CD4-positive, alpha-beta T cell treated with Interleukin-17A for 4 hours (primary cell): ENCODE measurements at places on chromosomes 11 and 22.
A peak's percentile ranks its signal among the peaks of the same experiment; 100 is the strongest.

GRCh38 chr22:49403102-49403501 lies 424.6 kb downstream of the BRD1 start:
- DNase-seq: no peak

DNA sequence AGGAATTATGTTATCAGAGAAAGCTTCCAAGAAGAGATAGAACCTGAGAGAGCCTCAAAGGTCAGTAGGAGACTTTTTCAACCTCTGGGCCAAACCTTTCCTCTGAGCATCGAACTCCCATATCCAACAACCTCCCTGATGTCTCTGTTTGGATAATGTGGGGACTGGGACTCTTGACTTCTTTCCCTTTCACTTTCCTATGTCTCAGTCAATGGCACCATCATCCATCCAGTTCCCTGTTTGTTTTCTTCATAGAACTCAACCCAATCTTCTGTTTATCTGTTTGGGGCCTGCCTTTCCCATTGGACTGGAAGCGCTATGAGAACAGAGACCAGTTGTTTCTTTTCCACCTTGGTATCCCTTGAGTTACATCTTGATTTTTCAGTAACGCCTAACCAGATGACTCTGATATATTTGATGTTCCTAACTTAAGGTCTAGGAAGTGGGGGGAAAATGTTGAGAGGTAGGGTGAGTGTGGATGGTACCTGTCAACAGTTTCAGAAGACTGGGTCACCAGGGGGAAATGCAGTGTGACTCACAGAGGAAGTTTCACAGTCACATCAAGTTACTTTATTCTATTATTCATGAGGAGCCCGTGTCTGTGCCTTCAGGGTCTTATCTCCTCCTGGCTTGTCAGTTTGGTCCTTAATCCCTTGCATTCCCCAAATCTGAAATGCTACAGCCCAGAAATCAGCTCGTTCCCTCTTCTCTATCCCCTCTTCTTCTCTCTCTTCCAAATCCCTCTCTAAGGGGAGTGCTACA lies 4.5 kb upstream of the KCNE3 start:
- no peak for DNase-seq

- DNase-seq: no peak
Measured at GRCh38 chr22:17607891-17608521, 20.5 kb downstream of the ATP6V1E1 start.

DNA sequence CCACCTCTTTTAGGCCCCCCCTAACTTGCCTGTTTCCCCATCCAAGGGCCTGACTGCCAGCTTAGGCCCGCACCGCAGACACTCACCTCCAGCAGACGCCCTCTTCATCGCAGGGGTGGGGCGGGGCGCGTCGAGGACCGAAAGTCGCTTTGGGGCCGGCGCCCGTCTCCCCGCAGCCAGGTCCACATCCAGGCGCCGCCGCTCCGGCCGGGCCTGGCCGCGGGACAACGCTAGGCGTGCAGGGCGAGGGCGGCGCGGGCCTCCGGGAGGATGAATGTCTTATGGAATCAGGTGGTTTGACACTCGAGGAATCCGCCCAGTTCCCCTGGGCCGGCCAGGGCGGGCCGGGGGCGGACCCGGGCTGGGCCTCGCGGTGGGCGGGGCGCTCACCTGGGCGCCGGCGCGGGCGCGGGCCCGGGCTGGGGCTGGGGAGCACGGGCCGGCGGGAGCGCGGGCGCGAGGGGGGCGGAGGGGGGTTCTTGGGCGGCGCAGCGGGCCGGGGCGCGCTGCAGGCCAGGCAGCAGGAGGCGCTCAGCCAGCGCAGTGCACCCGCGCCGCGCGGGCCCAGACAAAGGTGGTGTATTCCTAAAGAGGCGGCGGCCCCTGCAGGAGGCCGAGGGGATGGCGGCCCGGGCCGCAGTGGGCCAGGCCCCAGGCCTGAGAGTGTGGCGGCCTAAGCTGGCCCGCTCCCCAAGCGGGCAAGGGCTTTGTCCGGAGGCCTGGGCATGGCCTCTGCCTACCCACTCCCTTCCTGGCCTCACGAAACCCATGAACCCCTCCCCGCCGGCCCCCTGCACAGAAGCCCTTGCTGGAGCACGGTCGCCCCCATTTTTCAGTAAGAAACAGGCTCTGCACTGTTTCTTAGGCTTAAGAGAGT lies 177.6 kb downstream of the IGLL1 start:
- DNase-seq: peak; percentile 62

GRCh38 chr11:74739546-74740270 lies 8.5 kb upstream of the CHRDL2 start:
- DNase-seq: peak; percentile 62

DNA sequence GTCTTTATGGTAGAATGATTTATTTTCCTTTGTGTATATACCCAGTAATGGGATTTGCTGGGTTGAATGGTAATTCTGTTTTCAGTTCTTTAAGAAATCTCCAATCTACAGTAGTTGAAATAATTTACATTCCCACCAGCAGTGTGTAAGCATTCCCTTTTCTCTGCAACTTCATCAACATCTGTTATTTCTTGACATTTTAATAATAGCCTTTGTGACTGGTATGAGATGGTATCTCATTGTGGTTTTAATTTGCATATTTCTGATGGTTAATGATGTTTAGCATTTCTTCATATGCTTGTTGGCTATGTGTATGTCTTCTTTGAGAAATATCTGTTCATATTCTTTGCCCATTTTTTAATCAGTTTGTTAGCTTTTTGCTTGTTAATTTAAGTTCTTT lies 901.2 kb downstream of the METTL15 start:
- DNase-seq: no peak

DNA sequence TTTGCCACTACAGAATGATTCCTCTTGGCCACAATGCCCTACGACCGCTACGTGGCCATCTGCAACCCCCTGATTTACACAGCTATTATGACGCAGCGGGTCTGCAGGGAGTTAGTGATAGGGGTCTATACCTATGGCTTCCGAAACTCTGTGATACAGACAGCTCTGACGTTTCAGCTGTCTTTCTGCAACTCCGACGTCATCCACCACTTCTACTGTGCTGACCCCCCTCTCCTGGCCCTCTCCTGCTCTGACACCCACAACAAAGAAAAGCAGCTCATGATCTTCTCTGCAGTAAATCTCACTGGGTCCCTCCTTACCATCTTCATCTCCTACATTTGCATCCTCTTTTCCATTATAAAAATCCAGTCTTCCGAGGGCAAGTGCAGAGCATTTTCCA lies 52.3 kb upstream of the OR5P2 start:
- no peak for DNase-seq

DNA sequence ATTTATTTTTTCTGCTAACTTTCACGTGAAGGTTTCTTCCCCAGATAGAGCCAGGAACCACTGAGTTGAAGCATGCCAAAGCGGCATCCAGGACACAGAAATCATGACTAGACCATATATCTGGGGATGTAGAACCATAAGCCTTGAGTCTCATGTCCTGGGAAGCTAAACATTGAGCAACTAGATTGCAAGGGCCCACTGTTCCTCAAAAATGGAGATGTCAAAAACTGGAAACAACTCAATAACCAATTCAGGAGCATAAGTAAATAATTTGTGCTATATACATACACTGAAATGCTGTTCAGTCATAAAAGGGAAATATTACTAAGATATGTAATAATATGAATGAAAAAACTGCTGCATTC lies 29.0 kb upstream of the CARD16 start:
- DNase-seq: no peak

DNA sequence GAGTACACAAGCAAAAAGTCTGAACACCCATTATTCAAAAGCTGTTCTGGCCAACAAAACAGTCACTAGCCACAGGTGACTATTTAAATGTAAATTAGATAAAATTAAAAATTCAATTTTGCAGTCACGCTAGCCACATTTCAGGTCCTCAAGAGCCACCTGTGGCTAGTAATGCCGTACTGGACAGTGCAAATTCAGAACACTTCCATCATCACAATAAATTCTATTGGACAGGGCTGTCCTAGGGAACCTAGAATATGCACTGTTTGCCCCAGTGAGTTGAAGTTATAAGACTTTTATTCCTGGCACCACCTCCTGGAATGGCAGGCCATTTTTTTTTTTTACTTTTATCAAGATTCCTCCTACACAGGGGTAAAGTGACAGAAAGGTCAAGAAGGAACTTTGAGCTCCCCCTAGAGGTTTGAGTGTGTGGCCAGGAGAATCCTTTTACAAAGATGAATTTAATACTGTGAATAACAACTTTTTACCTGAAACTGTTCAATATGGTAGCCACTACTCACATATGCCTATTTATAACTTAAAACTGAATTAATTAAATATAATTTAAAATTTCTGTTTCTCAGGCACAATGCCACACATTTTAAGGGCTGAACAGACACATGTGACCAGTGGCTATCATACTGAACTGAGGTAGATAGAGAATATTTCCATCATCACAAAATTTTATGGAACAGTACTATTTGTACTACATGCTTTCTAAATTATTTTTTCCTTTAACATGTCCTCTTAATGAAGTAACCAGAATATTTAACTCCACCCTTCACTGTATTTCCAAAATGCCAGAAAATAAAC lies 6.5 kb downstream of the MSANTD2 start:
- DNase-seq: peak; percentile 44

- no peak for DNase-seq
Measured at GRCh38 chr22:39383841-39384625, 15.5 kb upstream of the TAB1 start.

DNA sequence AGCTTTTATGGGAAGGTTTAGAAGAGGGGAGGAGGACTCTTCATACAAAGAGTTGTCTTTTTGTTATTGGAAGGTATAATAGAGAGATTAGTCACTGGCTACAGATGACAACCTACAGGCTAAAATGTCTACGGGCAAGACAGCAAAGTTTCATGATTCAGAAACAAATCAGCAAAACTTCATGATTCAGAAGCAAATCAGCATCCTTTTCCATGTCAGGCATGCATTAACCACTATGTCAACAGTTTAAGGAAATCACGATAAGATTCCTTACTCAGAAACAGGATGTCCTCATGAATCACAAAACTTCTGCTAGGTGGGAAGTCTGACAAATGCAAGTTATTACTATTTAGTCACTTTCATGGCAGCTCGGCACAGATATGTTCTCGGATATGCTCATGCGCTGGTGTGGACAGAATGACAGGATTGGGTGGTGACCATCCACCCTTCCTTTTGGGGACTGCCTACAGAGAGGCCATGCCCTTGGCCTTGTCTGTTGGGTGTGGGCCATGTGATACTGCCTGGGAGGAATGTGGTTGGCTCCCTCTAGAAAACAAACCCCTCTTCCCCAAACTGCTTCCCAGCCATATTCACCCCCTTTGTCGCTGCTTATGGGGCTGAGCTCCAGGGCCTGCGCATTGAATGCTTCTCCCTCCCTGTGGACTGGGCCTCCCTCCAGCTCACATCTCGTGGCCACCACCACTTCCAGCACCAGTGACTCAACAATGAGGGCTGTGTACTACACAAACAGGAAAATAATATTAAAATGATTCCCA lies 10.1 kb downstream of the C11orf91 start:
- no peak for DNase-seq

DNA sequence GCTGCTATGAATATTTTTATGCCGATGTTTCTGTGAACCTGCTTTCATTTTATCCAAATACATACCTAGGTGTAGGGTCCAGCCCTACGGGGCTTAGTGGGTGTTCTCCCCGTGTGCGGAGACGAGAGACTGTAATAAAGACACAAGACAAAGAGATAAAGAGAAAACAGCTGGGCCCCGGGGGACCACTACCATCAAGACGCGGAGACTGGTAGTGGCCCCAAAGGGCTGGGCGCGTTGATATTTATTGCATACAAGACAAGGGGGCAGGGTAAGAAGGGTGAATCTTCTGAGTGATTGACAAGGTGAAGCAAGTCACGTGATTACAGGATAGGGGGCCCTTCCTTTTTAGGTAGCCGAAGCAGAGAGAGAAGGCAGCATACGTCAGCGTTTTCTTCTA lies 920.1 kb downstream of the BRD1 start:
- DNase-seq: no peak

GRCh38 chr11:62025487-62026105 lies 58.2 kb upstream of the FTH1 start:
- peak; percentile 70 for DNase-seq

DNA sequence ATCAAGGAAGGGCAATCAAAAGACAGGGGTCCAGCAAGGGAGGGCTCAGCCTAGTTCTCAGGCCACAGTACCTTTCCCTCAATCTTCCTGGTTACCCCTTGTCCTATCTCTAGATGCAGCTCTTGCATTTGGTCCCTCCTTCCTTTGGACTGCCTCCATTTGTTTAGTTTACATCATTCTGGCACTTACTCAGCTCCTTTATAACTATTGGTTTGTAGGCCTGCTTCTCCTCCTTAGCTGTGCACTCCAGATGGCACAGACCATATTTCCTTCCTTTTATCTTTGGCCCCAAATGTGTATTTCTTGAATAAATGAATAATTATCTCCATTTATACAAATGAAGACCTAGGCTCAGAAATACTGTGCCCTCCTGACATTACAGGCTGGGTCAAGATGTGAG lies 92.3 kb upstream of the AMOTL1 start:
- DNase-seq: no peak

- no peak for DNase-seq
Measured at GRCh38 chr11:61327669-61328071, 5.2 kb downstream of the DDB1 start.

DNA sequence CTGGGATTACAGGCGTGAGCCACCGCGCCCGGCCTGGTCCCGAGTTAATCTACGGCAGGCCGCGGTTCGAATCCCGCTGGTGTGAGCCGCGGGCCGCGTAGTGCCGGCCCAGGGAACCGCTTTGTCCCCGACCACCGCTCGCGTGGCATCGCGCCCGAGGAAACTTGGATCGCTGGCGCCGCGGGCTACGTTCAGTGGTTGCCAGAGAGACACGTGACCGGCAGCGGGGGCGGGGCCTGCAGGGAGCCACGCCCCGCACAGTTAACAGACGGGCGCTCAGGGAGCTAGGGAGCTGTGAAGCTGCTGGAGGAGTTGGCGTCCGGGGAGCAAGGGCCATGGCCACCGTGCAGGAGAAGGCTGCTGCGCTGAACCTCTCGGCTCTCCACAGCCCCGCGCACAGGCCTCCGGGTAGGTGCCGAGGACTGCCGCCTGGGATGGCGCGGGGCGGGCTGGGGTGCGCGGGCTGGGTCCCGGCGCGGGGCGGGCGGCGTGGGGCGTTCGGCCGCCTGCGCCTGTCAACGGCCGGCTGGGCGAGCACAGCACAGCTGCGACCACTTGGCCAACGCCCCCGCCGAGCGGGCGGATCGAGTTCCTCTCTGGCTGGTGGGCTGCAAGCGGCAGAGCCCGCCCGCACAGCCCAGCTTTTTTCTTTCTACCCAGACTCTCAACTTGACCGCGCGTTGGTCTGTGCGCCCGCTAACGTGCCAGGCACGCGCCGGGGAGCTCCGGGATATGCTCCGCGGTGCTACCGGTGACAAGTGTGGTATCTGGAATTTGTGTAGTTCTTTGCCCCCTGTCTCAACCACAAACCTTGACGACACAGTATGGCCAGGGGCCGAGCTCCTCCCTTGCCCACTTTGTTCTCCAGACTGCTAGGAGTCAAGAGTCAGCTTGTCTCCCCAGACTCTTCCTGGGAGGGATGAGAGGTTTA lies at the start of gene DEPDC7:
TSS of gene DEPDC7 (plus strand) at position 258 of the 931 bp plus-strand sequence. CDS start at position 336, 78 bp downstream.
- peak; percentile 86 for DNase-seq

DNA sequence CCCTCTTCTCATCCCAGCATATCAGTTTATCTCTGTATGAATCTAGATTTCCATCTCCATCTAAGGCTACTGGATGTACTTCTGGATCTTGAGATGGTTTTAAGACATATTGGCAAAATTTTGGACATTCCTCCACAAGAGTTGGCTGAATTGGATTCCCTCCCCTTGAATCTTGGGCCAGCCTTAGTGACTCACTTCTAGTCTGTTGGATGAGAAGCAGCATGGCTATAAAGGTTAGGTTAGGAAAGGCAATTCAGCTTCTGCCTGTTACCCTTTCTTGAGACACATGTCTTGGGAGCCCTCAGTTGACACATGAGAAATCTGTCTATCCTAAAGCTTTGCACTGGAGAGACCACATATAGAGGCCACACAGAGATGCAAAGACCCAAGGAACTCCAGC lies 73.0 kb upstream of the PGR start:
- DNase-seq: no peak
